ENCODE measurements at places on chromosomes 16 and 17. TPM values are rescaled to one million over a fixed set of nuclear protein-coding genes. Genes with fewer than 3 reads are reported as not detected.
A peak's percentile ranks its signal among the peaks of the same experiment; 100 is the strongest.

DNA sequence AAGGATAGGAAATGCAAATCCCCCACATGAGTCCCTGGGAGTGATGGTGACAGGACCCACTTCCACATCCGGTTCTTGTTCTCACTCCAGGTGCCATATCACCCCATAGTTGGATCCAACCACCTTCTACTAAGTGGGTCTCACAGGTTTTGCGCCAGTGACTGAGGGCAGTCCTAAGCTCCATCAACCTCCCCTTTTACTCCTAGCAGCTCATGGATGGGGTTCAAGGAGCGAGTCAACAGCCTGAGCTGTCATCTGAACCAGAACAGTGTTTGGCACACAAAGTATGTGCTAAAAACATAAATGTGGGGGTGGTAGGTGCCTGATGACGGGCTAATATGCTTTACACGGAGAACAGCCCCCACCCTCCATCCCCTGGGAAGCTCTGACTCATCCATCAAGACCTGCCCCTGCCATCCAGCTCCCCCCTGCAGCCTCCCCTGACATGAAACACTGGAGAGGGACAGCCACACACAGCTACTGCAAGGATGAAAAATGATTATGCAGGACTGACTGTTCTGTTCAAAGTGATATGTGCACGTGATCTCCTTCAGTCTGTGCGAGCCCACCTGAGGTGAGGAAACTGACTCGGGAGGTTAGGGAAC is 143.2 kb upstream of the CDH5 start:
- no peak for DNase-seq

DNA sequence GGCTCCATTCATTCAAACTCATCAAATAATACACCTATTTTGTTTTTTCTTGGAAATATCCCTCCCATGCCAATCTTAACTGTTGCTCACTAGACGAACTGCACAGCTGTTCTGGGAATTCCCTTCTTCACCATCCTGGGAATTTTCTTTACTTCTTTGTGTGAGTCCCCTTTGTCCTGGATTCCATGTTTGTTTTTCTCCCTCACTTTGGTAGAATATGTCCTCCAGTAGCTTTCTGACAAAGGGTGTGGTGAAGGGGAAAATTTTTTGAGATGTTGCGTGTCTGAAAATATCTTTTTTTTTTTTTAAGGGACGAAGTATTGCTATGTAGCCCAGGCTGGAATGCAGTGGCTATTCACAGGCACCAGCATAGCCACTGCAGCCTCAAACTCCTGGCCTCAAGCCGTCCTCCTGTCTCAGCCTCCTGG is 17.2 kb upstream of the UTP6 start:
- no peak for DNase-seq

Gene PYCARD
- total RNA-seq = 1.3 TPM

Gene SLC52A1
- total RNA-seq = not detected

Gene IRX5
- 1.9 TPM for total RNA-seq

GRCh38 chr16:47241061-47241460 is 97.3 kb upstream of the NETO2 start:
- DNase-seq = no peak

- DNase-seq = no peak
These were observed 67.6 kb upstream of the FOXF1 start for GRCh38 chr16:86442703-86443102.

Gene MED31
- 7.2 TPM for total RNA-seq

GRCh38 chr17:35740997-35741931 is 9.8 kb downstream of the RASL10B start:
- DNase-seq = no peak

Gene NHLRC4
- total RNA-seq = 0.51 TPM

GRCh38 chr17:74658620-74659019 is 35.1 kb upstream of the CD300E start:
- no peak for DNase-seq

GRCh38 chr17:64496348-64496785 is 487 bp downstream of the POLG2 start:
- no peak for DNase-seq

DNA sequence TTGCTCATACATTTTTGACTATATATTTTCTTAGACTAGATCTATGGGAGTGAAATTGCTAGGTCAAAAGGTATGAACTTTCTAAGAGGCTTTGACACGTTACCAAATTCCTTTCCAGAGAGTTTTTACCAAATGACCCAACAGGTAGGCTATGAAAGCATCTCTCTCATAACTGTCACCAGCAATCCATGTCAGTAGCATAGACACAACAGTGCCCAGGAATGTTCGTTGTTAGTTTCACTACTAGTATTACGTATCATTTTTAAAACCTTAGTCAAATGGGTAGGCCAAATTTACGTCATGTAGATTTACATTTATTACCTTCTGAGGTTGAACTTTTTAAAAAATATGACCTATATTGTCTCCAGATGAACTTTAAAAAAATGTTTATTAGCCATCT is 66.8 kb downstream of the MARCHF10 start:
- DNase-seq = no peak

DNA sequence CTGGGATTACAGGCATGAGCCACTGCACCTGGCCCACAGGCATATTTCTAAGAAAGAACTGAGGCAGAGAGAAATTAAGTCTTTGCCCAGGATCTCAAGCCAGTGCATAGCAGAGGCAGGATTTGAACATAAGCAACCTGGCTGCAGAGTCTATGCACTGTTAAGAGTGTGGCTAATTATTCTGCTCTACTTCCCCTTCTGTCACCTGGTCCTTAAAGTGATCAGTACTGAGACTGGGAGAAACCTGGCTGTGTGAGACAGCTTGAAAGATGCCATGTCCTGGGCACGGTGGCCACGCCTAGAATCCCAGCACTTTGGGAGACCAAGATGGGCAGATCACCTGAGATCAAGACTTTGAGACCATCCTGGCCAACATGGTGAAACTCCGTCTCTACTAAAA is 58.1 kb downstream of the IQCK start:
- DNase-seq = no peak

Gene KRT39
- total RNA-seq = not detected

Gene GPR179
- total RNA-seq = 0.20 TPM

GRCh38 chr17:3213587-3213986 is 6.1 kb downstream of the OR1A1 start:
- DNase-seq = no peak

- no peak for DNase-seq
These were observed 5.9 kb upstream of the CORO6 start for GRCh38 chr17:29628644-29629043.

GRCh38 chr17:6555331-6556120 is 829 bp downstream of the PITPNM3 start:
- no peak for DNase-seq

GRCh38 chr16:69837380-69837779 is 75.2 kb downstream of the WWP2 start:
- no peak for DNase-seq

DNA sequence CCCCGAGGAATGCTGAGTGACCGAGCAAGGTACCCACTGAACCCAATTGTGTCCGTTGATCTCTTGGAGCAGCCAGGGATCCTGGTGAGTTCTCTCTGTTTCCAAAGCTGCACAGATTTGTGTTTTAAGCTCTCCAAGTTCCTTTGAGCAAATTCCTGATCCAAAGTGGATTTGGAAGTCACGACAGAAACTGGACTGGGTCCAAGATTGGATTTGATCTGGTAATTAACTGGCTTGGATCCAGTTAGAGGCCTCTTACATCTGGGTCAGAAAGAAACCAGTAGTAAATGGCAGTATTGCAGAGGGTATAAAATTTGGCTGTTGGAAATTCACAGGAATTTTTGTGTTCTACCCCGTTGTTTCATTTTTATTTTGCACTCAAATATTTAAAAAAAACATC is 119.5 kb downstream of the PMP22 start:
- no peak for DNase-seq

DNA sequence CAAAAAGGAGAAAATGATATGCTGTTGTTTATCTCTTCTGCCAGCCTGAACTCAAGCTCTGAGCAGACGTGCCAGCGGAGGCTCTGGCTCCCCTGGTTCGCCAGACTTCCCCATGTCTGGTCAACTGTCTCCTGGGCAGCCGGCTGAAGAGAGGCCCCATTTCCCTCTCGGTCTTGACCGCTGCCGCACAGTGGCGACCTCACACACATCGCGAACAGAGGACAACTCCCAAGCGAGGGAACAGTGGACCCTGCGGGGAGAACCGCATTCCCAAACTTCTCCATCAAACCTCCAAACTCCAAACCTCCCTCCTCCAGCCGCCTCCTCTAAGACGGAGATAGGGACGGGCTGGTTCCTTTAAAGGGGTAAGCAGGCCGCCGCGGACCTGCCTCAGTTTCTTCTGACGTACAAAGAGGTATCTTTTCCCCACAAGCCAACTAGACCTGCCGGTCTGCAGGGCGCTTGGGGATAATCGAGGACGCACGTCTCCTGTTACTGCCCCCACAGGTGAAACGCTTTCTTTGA is 24.9 kb upstream of the RFFL start:
- DNase-seq = peak; percentile 18

DNA sequence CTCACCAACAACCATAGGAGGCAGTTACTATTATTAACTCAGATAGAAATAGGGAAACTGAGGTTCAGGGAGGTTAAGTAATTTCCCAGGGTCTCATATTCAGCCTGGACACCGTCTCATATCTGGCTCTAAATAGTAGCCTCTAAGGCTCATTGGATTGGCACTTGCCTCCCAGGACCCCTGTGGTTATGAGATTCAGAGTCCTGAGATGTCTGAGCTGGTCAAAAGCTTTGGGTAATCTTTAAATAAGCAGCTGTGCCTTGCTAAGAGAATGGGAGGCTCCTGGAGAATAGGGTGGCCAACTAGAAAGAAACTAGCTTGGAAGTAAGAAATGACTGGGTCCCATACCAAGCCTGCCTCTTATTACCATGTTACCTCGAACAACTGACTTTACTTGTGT is 50.3 kb upstream of the CRHR1 start:
- no peak for DNase-seq

DNA sequence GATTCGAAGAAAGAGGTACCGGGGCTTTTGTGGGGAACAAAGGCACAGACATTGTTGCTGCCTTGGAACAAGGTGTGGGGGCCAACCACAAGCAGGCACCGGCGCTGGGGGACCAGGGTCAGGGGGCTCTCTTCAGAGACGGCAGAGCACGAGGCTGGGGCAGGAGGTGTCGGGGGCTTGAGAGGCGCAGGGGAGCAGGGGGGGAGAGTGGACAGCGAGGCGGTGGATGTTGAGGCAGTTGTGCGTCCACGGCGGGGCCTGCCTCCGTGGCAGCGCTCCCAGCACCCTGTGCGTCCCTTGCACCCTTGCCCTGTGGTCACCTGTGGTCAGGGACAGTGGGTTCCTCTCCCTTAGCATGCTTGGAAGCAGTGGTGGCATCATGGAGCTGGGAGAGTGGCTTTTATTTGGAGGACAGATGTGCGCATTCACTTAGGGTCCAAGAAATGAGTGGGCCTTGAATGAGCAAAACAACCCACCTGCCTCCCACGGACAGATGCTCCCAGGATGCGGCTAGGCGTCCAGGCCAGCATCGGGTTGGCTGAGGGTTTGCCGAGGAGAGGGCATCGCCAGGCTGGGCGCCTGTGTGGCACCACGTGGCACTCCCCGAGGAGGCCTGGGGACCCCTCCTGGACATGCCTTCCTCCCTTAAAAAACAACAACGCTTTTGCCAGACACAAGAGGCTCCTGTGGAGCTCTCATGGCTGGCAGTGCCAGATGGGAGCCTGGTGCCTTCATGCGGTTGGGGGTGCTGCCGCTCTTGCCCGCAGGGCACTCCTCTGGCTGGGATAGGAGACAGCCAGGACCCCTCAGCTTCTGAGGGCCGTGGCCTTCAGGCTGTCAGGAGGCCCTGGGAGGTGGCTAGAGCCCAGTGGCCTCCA is 113.0 kb downstream of the BANP start:
- DNase-seq = no peak

Gene FOXL1
- 2.7 TPM for total RNA-seq

DNA sequence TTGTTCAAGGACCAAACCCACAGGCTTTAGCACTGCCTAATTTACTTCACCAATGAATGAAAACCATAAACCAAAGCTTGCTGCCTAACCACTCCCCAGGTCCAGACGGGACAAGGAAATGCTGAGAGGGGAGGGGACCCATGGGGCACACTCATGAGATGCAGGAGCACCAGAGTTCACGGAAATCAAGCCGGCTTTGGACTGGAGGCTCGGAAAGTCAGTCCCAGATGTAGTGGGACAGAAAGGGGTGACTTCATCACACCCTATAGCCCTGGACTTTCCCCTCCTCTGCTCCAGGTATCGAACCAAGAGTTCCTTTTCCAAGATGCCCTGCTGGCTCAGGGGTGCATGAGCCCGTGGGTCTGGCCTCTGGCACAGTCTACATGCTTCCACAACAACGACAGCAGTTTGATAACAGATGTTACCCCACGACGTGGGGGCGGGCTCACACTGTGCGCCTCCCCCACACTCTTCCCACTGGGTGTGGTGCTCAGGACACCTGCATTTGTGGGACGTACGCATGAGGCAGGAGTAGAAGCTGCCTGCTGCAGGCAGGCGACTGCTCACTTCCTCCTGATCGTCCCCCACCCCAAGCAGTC is 63.2 kb downstream of the AMFR start:
- DNase-seq = no peak

- DNase-seq = no peak
These were observed 75.7 kb downstream of the NXN start for GRCh38 chr17:903691-904481.

DNA sequence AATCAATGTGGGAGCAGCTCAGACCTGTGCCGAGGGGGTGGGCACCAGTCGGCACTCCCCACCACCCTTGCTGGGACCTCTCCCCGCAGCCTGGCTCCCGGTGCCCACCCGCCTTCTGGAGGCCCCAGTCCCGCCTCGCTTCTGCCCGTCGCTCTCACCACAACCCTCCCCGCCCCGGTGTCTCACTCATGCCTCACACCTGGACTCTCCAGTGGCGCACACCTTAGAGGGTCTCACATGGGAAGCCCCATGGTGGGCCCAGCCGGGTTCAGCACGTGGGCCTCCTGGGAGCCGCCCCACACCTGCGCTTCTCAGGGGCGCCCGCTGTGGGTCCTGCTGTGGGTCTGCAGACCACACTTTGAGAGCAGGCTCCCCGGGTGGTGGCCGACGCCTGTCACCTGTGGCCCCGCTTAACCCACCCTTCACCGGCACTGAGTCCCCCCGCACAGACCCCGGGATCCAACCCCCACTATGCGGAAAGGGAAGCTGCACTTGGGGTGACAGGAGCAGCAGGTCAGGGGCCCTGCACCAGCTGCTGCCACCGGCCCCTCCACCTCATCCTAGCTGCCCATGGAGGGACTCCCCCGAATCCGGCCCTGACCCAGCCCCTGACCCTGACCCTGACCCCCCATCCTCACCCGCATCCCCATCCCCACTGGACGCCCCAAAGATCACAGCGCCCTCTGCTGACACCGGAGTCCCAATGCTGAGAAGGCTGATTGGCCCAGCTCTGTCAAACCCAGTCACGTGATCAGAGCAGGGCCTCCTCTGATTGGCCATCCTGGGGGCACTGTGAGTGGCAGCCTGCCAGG is 27.4 kb upstream of the SLC38A10 start:
- DNase-seq = no peak

Gene KDM8
- 3.2 TPM for total RNA-seq

All from gastrocnemius medialis (tissue), 4 donors.